ENCODE measurements at places on chromosomes 6 and 20.

GRCh38 chr6:128200789-128201188, 299.9 kb upstream of the THEMIS start:
- no peak for DNase-seq

GRCh38 chr6:158643836-158644230, 710 bp downstream of the DYNLT1 start:
- DNase-seq, result no peak

- DNase-seq, result no peak
These were observed 36.2 kb downstream of the SUN5 start for GRCh38 chr20:32967961-32968457.

- peak; percentile 76 for DNase-seq
These were observed 236.4 kb upstream of the ASCC3 start for GRCh38 chr6:101117393-101118135.

DNA sequence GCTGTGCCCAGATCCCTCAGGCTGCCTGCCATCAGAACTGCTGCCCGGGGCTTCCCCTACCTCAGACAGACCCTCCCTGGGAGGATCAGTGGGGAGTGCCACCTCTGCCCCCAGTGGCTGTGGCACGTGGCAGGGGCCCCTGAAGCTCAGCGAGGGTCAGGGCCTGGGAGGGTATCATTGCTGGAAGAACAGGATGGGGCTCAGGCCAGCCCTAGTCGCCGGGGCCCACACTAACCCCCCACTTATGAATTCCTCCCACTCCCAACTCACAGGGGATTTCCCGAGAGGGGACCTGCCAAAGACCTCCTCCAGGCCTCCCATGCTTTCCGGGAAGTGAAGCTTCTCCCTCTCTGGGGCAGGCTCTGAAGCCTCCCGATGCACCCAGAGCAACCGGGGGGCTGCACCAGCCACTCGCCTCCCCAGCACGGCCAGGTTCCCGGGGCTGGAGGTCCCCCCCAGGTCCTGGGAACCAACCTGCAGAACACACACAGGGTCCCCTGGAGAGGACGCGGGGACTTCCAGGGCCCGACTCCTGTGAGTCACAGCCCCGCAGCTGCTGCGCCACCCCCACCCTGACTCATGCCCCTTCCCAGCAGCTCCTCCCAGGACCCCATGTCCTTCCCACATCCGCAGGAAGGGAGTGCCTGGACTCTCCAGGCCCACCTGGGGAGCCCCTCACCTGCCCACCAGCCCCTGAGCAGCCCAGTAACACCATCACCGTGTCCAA, 2.5 kb downstream of the TNFRSF6B start:
- peak; percentile 85 for DNase-seq

DNA sequence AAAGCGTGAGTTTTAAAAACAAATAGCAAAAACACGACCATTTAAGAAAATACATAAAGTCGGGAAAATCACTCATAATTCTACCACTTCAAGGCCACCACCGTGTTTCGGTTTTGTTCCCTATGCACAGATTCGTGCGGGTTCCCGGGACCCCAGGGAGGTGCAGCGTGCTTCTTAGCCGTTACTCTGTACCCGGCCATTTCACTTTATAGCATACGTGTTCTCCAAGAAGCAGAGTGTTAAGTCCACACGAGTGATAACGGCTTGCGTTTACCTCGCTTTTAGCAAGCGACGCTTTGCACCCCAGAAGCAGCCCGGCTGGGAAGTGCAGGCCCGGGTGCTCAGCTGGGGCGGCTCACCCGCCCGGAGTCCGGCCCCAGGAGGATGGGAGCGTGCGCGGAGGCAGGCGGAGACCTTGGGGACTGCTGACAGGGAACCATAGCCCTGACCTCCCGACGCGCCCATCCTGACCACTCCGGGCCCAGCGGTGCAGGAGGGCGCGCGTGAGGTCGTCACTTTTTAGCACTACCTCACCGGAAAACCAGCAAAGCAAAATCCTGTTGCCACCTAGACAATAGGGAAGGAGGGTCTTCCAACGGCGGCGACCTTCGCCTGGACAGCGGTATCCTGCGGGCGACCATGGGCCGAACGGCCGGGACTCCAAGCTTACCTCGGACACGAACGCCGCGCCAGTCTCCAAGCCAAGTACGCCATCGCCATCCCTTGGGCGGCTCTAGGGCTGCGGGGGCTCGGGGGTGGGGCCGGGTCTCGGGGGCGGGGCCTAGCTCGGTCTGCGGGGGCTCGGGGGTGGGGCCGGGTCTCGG, at the start of gene ECI2:
Gene ECI2, minus strand, starts transcription at position 735 of the 824 bp plus-strand sequence. Its CDS starts 15 bp downstream, at position 720.
- DNase-seq, result peak; percentile 88

GRCh38 chr20:43914311-43915210, at the start of gene TOX2:
Gene TOX2 (plus strand): TSS chr20:43914852. CDS start chr20:43914892, 40 bp downstream.
- peak; percentile 79 for DNase-seq

DNA sequence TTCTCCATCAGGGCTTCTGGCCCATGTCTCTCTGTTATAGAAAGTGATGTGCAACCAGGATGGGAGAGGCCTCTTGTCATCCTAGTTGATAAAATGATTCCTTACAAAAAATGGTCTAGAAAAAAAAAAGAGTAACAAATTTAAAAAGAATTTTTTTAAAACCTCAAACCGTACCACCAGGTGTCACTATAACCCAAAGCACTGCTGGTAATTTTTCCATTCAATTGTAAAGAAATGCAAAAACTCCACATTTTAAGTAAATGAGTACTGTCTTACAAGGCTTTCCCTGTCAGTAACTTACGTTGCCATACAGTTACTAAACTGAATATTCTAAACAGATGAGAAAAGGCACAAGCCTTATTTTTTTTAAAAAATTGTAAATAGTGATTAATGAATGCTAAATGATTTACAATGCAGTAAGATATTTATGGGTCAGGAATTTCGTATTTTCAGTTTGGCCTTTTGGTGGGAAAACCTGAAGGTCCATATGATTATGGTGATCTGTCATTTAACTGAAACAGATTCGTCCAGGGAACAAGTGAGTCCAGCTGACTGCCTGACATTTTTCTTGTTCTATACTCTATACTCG, 95.4 kb downstream of the OGFRL1 start:
- no peak for DNase-seq

GRCh38 chr20:57073402-57073801, 193.0 kb downstream of the BMP7 start:
- no peak for DNase-seq

GRCh38 chr6:152356662-152357061, 280.5 kb downstream of the SYNE1 start:
- no peak for DNase-seq

DNA sequence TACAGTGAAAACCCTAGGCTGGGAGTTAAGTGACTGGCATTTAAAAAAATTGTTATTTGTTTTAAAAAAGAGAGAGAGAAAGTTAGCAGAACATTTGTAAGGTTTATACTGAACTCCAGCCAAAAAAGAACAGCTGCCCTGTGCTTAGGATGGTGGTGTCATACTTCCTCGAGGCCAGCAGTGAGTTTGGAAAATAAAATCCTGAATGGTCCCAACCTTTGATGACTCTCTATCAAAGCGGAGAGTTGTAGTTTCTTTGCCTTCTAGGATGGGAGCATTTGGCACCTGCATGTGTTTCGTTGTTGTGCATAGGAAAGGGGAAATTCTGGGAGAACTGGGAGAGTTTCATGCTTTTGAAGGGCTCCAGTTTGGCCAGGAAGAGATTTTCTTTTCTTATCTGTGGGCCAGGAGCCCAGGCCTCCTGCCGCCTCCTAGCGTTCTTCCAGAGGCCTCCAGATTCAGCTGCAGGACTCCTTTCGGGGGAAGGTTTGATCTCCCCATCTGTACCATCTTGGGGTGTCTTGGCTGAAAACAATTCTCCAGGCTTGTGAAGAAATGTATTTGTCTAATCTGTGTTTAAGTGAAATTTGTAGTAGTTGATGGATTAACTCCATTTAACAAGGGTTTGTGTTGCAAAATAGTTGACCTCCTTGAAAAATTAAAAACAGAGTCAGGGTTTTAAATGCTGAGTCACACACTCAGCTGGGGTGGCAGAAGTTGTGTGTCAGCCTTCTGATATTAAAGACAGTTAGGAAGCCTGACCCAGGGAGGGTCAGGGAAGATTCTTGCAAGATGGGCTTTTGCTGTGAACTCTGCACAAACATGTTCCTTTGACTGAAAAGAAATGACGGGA, 63.4 kb downstream of the TXNDC5 start:
- no peak for DNase-seq

DNA sequence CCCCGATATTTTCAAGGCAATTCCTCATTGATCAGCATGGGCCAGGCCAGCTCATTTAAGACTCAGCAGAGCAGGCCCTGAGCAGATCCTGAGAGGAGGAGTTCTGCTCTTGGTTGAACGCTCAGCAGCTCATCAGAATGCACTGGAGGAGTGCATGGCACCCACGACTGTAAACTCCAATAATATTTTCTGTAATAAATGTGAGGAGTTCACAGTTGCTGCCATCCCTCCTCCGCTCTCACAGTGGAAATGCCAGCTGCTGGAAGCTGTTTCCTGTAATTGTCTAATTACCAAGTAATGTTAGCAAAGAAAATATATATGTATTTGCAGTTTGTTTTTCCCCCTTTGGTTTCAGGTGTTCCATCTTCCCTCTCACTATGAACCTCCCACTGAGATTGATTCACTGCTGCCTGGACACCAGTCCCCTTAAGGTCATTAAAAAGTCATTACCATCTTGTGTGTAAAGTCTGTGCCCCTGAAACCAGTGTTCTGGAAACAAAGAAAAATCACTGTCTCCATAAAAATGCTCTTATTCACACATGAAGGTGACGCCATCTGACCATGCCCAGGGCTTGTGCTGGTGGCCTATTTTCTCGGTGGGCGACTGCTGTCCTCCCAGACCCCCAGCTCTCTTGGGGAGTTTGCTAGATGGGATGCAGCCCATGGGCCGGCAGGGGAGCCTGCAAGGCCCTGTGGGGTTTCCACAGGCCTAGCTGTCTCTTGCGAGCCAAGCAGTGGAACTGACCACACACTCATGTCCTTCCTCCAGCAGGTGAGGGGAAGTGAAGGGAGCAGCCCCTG, 374.2 kb downstream of the ZFAND3 start:
- DNase-seq, result peak; percentile 41

GRCh38 chr20:45592574-45593189, 13.6 kb upstream of the WFDC8 start:
- no peak for DNase-seq

Measured in islet precursor cell (in vitro differentiated cells).